Activated naive CD8-positive, alpha-beta T cell treated with anti-CD3 and anti-CD28 coated beads, Interleukin-2, amount 10 ng/mL, durations not matched to agents 7 days and 5 days (primary cell): ENCODE measurements at places on chromosomes 2 and 18. TPM values are rescaled to one million over a fixed set of nuclear protein-coding genes. Genes with fewer than 3 reads are reported as not detected.

GRCh38 chr2:10659898-10660568 is 29.7 kb downstream of the NOL10 start:
- peaks cover 18% of the 10 kb centered on the region for H3K36me3 ChIP-seq
- no peak overlapping the region for H3K4me3 ChIP-seq
- DNase-seq: peak; percentile 57
- no peaks in the 10 kb centered on the region for H3K27me3 ChIP-seq

ADAM23 gene
- 3.1 TPM for total RNA-seq

VWC2L gene
- not detected for total RNA-seq

- peaks cover 2% of the 10 kb centered on the region for H3K4me1 ChIP-seq
- H3K36me3 ChIP-seq: peaks cover 3% of the 10 kb centered on the region
- no peak for DNase-seq
- H3K27me3 ChIP-seq: no peaks in the 10 kb centered on the region
- no peak overlapping the region for H3K4me3 ChIP-seq
Measured at GRCh38 chr2:18626256-18626668, 36.9 kb upstream of the NT5C1B start.

- no peaks in the 10 kb centered on the region for H3K4me1 ChIP-seq
- peaks cover 2% of the 10 kb centered on the region for H3K27me3 ChIP-seq
- no peak for DNase-seq
- H3K4me3 ChIP-seq: no peak overlapping the region
Measured at GRCh38 chr18:61852496-61852895, 40.3 kb downstream of the RNF152 start.

DNA sequence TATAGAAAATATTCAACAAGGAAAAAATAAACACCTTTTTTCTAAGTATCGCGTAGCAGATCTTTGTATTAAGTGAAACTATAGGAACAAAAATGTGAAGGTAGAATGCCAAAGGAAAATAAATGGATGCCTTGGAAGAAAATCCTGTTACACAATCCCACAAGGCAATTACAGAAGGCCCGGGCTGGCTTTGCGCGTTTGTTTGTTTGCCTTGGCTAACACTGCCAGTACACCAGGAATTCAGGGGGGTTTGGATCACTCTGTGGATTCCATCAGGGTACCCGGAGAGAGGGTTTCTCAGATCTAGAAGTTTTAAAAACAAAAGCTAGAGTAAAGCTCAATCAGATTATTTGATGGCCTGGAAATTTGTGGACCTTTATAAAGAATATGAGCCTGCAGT is 478.3 kb downstream of the FBXO15 start:
- H3K4me3 ChIP-seq: no peak overlapping the region
- no peak overlapping the region for H3K27ac ChIP-seq
- H3K27me3 ChIP-seq: no peaks in the 10 kb centered on the region
- no peaks in the 10 kb centered on the region for H3K36me3 ChIP-seq
- peaks cover 2% of the 10 kb centered on the region for H3K4me1 ChIP-seq

DNA sequence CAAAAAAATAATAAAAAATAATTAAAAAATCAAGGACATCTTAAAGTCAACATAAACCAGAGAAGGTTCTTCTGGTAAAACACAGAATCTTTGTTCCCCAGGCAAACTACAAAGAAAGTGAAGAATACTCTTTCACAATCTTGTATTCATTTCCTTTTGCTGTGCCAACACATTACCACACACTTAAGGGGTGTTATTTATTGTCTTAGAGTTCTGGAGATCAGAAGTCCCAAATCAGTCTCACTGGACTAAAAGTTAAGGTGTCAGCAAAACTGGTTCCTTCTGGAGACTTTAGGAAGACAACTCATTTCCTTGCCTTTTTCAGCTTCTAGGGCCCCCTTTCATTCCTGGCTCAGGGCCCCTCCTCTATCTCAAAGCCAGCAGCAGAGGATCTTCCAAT is 12.2 kb upstream of the CAB39 start:
- peaks cover 23% of the 10 kb centered on the region for H3K4me1 ChIP-seq
- no peak overlapping the region for H3K4me3 ChIP-seq
- peaks cover 2% of the 10 kb centered on the region for H3K27me3 ChIP-seq
- no peak overlapping the region for H3K27ac ChIP-seq
- peaks cover 25% of the 10 kb centered on the region for H3K36me3 ChIP-seq
- no peak for DNase-seq

CGREF1 gene
- 1.6 TPM for total RNA-seq

DNA sequence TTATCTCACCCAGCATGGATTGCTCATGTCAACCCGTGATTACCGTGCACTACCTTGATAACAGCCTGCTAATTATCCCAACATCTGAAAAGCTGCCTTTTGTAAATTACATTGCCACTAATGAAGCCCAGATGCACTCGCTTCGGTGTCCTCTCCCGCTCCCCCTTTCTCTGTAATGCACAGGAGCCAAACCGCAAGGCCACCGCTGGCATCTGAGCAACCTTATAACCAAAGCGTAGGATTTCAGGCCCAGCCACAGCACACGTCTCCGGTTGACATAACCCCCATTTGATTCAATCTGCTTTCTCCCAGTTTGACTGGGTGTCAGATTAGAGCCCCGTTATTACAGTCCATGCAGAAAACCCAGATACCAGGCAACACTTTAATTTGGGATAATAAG is 341.2 kb downstream of the ALK start:
- DNase-seq: no peak
- H3K4me3 ChIP-seq: no peak overlapping the region
- no peak overlapping the region for H3K27ac ChIP-seq
- H3K36me3 ChIP-seq: no peaks in the 10 kb centered on the region
- peaks cover 4% of the 10 kb centered on the region for H3K27me3 ChIP-seq

- H3K27ac ChIP-seq: no peak overlapping the region
- H3K4me1 ChIP-seq: no peaks in the 10 kb centered on the region
- DNase-seq: no peak
Measured at GRCh38 chr2:20416723-20417122, 30.2 kb upstream of the RHOB start.

GRCh38 chr2:60439219-60439974 is 114.1 kb downstream of the BCL11A start:
- H3K4me1 ChIP-seq: no peaks in the 10 kb centered on the region
- no peak overlapping the region for H3K27ac ChIP-seq
- H3K27me3 ChIP-seq: peaks cover 2% of the 10 kb centered on the region

DNA sequence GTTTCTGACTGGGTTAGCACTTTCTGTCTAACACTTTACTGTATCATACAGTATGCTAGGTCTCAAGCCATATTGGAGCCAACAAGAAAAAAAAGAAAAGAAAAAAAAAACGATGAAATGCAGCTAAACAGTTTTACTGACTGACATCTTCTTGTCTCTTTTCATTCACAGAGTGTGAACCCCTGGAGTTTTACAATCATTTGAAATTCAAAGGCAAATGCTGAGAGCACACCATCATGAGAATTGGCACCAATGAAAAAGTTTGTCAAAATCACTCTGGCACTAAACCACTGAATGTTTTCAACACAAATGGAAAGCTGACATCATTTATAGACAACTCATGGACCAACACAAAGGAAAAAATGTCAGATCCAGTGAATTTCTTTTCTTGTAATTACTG is 513.3 kb downstream of the LRRTM4 start:
- no peaks in the 10 kb centered on the region for H3K36me3 ChIP-seq
- H3K27me3 ChIP-seq: no peaks in the 10 kb centered on the region
- no peak overlapping the region for H3K27ac ChIP-seq
- no peak for DNase-seq
- H3K4me3 ChIP-seq: no peak overlapping the region

- no peak overlapping the region for H3K4me3 ChIP-seq
- peaks cover 14% of the 10 kb centered on the region for H3K36me3 ChIP-seq
- no peak overlapping the region for H3K27ac ChIP-seq
- DNase-seq: no peak
Measured at GRCh38 chr18:20971886-20972267, 139.7 kb downstream of the ROCK1 start.

ABCG5 gene
- not detected for total RNA-seq

MYOM1 gene
- 2.7 TPM for total RNA-seq

DNA sequence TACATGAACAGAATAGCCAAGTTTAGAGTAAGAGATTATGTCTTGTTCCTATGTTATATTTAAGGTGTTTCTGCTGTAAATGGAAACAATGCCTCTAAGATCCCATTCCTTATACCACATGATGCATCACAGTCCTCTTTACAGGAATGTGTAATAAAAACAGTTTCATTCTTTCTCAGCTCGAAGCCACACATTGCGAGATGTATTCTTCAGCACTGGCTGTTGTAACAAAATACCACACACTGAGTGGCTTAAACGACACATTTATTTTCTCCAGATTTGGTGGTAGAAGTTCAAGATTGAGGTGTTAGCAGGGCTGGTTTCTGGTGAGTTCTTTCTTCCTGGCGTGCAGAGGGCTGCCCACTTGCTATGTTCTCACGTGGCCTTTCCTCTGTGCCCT is 246.2 kb downstream of the SOCS6 start:
- no peak overlapping the region for H3K4me3 ChIP-seq
- no peak overlapping the region for H3K27ac ChIP-seq

DNA sequence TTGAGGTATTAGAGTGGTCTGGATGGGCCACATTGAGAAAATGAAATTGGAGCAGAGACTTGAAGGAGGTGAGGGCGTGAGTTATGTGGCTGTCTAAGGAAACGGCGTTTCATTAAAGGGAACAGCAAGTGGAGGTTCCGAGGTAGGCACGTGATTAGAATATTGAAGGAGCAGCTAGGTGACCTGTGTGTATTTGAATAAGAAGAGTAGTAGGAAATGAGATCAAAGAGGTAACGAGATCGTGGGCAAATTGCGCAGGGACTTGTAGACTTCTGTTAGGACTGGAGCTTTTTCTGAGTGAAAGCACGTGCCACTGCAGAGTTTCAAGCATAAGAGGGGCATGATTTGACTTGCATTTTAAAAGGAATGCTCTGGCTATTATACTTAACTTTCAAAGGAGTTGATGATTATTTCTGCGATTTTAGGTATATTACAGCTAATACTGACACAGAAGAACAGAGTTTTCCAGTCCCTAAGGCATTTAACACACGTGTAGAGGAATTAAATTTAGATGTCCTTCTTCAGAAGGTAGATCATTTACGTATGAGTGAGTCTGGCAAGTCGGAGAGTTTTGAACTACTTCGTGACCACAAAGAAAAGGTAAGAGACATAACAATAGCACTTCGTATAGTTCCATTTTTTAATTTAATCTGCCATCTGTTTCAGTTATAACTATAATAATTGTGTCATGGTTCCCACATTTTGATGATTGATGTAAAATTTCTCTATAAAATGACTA is 48.7 kb downstream of the RMDN2 start:
- H3K27me3 ChIP-seq: peaks cover 1% of the 10 kb centered on the region
- no peak for DNase-seq
- no peak overlapping the region for H3K4me3 ChIP-seq
- no peaks in the 10 kb centered on the region for H3K4me1 ChIP-seq
- H3K27ac ChIP-seq: no peak overlapping the region
- H3K36me3 ChIP-seq: no peaks in the 10 kb centered on the region

NT5DC4 gene
- not detected for total RNA-seq

GKN1 gene
- total RNA-seq: not detected

GRCh38 chr18:64110692-64111480 is 38.0 kb downstream of the LINC00305 start:
- no peak for DNase-seq
- H3K27ac ChIP-seq: no peak overlapping the region
- no peaks in the 10 kb centered on the region for H3K36me3 ChIP-seq

KIAA2012 gene
- not detected for total RNA-seq

- H3K27me3 ChIP-seq: no peaks in the 10 kb centered on the region
- H3K4me3 ChIP-seq: no peak overlapping the region
- no peak overlapping the region for H3K27ac ChIP-seq
- no peaks in the 10 kb centered on the region for H3K4me1 ChIP-seq
Measured at GRCh38 chr2:19319698-19320097, 38.7 kb downstream of the OSR1 start.

DNA sequence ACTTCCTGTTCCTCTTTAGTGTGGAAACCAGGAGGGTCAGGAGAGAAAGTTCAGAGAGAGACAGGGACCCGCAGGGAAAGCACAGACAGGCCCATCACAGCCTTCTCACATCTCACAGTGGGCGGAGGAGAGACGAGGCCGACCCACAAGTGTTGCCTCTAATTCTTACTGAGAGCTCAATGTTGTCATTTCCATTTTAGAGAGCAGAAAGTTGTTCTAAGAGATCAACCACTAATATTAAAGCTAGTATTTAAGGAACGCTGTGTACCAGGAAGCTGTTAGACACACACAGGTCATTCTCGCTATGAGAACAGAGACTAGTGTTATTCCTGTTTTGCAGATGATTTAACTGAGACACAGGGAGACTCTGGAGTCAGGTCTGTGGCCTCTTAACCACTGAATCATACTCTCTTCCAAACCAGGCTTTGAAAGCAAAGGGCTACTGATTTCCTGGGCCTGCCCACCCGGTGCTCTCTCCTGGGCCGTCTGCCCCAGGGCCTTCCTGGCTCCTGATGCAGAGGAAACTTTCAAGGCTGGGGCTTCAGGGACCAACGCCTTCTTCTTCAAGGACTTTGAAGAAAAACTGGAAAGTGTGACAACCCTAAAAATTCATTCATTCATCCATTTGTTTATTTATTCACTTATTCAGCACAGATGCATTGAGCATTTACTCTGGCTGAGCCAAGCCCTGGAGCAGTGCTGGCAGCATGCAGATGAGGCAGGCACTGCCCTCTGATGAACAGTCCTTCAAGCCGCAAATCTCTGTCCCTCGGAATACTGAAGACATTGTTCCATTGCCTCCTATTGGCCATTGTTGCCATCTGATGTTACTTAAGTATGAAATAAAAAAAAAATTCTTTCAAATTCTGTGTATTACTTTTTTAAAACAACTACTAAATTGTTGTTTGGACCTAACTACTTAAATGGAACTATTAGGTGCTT is 37.2 kb upstream of the BIN1 start:
- H3K4me1 ChIP-seq: no peaks in the 10 kb centered on the region
- peaks cover 15% of the 10 kb centered on the region for H3K27me3 ChIP-seq
- DNase-seq: no peak

- peaks cover 25% of the 10 kb centered on the region for H3K36me3 ChIP-seq
- H3K27me3 ChIP-seq: no peaks in the 10 kb centered on the region
- H3K27ac ChIP-seq: peak overlapping the region; percentile 54
- peaks cover 8% of the 10 kb centered on the region for H3K4me1 ChIP-seq
Measured at GRCh38 chr2:84956334-84957297, 14.3 kb upstream of the KCMF1 start.

CSRNP3 gene
- total RNA-seq: not detected

DNA sequence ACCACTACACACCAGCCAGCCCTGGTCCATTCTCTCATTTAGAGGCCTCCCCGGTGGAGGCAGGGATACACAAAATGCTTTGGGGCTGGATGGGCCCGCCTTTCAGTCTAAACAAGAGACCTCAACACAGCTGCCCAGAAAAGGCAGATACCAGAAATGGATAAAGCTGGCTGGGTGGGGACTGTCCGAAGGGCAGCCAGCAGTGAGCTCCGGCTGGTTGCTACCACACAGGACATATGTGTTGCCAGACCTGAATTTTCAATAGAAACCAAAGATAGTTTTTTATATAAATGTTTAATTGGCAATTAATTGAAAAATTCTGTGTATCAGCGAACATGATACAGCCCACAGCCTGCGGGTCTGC is 1.4 kb downstream of the GPBAR1 start:
- peaks cover 15% of the 10 kb centered on the region for H3K4me1 ChIP-seq
- peaks cover 6% of the 10 kb centered on the region for H3K36me3 ChIP-seq
- no peaks in the 10 kb centered on the region for H3K27me3 ChIP-seq
- no peak overlapping the region for H3K27ac ChIP-seq
- DNase-seq: no peak
- no peak overlapping the region for H3K4me3 ChIP-seq
